CD4-positive, alpha-beta T cell treated with Interleukin-2 at 100 ng/mL for 4 hours (primary cell): ENCODE measurements at places on chromosomes 7 and 10.

DNA sequence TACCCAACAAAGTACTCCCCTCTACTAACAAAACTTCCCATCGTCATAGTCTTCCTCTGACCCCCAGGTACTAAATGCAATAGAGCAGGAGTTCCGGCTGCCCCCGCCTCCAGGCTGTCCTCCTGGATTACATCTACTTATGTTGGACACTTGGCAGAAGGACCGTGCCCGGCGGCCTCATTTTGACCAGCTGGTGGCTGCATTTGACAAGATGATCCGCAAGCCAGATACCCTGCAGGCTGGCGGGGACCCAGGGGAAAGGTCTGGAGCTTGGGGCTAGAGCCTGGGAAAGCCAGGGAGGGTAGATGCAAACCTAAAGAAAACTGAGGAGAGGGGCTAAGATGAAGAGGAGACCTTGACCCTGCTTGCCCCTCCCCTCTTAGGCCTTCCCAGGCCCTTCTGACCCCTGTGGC is 15.3 kb downstream of the EPHB6 start:
- no peak for DNase-seq

- peak; percentile 45 for DNase-seq
These were observed 118.1 kb upstream of the LYZL2 start for GRCh38 chr10:30747633-30748032.

DNA sequence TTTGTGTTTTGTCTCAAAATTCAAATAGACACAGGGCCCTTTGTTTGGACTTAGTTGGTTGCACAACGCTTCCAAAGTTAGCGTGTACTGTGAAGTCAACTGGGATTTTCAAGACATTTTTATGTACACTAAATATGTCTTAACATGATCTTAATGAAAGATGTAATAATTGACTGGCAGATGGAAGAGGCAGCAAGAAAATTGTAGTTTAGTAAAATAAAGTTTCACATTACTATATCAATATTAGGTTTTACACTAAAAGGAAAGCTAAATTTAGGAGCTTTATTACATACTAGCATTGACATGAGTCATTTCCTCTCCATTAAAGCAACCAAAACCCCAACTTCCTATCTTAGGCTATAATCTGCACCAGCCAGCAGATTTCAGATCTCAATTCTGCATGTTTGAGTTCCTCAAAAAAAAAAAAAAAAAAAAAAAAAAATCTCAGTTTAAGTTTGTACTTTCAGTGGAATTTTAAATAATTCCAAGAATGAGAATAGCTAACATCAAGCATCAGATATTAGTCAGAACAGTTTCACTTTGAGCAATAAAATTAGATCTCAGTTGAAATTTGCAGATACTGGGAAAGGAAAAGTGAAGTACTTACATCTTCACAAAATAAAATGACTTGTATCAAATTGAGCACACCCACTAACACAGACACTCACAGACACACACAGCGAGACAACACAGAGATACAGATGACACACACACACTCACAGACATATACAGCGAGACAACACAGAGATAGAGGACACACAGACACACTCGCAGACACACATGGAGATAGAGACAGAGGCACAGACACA is 346.6 kb upstream of the KLF6 start:
- DNase-seq, result peak; percentile 88

DNA sequence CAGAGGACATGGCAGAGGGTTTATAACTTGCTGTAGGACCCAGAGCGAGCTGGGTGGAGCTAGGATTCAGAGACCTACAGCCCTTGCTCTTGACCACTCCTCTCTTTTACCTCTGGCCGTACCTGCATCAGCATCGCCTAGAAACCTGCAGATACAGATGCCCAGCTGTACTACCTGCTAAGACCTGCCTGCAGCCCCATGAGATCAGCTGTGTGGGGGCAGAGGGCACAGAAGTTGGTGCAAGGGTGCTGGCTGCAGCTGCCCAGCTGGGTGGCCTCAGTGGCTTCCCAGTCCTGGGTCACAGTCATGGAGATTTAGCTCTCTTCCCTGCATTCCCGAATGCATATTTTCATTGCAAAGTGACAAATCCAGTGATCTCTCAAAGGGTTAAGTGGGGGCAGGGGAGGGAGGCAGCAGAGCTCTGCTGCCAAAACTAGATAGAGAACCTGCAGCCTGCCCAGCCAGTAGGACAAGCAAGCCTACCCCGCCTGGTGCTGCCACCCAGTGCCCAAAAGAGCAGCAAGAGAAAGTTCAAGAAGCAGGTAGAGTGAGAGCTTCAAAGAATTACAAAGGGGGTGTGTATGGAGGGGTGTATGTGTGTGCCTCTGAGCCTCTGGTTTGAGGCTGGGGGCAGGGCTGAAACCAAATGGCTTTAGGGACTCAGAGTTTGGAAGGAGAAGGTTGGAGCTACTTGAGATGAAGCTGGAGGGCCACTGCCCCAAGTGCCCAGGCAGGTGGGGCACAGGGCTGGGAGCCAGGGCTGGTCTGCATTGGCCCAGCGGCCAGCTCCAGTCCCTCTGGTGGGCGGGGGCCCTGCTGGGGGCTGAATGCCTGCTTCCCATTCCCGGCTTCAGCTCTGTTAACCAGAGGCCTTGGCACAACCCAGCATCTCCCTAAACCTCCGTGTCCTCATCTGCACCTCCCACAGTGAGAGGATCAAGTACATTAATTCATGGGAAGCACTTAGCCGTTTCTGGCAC is 6.9 kb downstream of the FAM241B start:
- DNase-seq, result peak; percentile 23

- no peak for DNase-seq
These were observed 149.7 kb downstream of the DKK1 start for GRCh38 chr10:52463826-52464225.

GRCh38 chr7:121525155-121525819 is 129.2 kb upstream of the FAM3C start:
- DNase-seq, result no peak

GRCh38 chr10:73762915-73763314 is 18.7 kb downstream of the SEC24C start:
- DNase-seq, result no peak

DNA sequence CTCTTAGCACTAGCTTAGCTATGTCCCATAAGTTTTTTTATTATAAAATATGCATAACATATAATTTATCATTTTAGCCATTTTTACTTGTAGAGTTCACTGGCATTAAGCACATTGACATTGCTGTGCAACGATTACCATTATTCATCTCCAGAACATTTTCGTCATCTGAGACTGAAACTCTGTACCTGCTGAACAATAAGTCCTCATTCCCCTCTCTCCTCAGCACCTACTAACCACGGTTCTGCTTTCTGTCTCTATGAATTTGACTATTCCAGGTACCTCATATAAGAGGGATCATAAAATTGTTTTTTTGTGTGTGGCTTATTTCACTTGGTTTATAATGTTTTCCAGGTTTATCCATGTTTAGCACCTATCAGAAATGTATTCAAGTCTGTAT is 64.1 kb downstream of the SHOC2 start:
- no peak for DNase-seq

DNA sequence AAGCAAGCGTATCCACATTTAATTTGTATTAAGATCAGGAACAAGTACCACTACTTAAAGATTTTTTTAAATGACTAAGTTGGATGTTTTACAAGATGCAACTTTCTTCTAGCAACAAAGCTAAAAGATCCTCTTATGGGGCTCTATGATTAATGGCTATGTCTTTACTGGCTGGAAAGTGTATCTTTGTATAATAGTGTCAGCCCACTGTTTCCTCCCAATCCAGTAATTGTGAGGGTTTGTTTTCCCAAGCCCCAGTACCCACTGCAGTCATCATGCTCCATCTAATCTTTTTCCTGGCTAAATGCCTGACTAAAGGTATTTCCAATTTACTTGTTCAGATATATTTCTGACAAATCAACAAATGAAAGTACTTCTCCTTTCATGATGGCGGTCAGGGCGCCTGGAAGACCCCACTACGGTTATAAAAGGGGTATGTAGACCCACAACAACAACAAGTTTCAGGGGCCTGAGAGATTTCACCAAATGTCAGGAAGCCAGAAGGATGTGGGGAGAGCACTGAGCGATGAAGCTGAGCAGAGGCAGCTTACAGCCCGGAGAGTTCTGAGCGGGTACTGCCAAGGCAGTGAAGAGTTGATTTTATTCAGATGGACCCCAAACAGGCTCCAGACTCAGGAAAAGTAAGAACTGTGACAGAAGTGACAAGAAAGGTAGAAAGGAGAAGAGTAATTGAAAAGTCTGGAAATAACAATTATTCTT is 222.6 kb upstream of the KLF14 start:
- DNase-seq, result no peak

- DNase-seq, result no peak
These were observed 28.7 kb downstream of the RAMP3 start for GRCh38 chr7:45186261-45186813.

DNA sequence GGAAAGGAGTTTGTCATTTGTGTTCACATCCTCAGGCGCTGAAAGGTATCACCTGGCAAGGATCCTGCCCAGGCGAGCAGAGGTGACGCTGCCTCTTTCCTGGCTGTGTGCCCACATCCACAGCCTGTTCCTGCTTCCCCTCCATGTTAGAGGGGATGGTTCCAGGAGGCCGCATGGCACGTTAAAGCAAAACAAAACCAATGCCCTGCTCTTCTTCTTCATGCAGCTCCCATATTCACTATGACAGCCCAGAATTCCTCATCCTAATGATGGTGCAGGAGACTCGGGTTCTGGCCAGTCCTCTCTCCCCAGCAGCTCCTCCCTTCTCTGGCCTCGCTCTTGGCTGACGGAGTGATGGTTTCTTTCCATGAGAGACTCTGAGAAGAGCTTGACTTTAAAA is 678.5 kb upstream of the ANKRD30A start:
- DNase-seq, result no peak

GRCh38 chr10:81576336-81576735 is 298.7 kb upstream of the NRG3 start:
- no peak for DNase-seq

GRCh38 chr7:24576171-24577025 is 3.1 kb downstream of the PALS2 start:
- DNase-seq, result peak; percentile 47

GRCh38 chr7:30019960-30020359 is 6.5 kb downstream of the FKBP14 start:
- DNase-seq, result no peak

DNA sequence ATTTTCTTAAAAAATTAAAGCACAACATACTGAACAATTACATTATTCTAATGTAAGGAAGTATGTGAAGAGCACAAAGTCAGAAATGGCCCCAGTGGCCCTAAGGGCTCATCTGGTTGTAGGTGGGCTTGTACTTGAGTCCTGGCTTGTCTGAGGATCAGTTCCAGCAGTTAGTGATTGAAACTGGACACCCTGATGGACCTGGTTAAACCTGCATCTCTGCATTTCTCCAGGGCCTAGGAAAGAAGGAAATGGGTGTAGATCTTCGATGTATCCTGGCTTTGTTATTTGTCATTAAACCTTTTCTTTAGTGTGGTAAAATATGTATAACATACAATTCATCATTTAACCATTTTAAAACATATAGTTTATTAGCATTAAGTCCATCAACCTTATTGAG is 9.7 kb upstream of the AKR1C2 start:
- DNase-seq, result no peak

DNA sequence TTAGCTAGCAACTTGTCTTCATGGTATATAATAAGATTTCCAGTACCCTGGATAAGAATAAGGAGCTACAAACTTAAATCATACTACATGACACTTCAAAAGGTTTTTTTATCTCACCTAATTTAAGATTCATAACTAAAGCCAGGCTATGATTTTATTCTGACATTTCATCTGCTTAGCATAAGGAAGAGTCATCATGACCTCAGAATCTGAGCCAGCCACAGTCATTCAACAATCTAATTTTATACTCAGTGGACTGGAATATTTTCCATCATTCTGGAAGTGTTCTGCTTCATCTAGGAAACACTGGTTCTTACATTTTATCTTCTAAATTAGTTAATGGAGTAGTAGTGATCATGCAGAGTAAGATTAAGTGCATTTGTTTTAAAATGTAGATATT is 102.1 kb upstream of the KCND2 start:
- DNase-seq, result no peak

DNA sequence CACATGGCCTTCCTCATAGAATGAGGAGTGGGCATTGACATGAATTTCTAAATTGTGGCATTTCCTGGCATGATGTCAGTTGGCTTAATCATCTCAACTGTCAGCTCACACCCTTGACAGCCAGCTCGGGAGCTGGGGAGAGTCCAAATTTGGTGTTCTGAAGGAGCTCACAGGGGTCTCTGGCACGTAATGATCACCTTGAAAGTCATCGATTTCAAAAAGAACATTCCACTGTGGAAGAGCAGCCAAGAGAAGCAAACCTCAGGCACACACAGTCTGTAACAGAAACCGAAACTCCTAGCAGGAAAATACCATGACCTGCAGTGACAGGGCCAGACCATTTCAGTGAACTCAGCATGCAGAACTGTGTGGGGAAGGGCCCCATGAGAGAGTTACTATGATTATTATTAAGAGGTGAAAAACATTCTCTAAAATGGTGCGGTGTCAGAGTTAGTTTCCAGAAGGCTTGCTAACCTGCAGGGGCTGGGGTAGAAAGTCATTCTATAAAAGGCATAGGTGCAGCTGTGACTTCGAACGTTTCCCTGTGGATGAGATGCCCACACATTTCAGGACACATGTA is 26.4 kb upstream of the KLF6 start:
- DNase-seq, result peak; percentile 79

DNA sequence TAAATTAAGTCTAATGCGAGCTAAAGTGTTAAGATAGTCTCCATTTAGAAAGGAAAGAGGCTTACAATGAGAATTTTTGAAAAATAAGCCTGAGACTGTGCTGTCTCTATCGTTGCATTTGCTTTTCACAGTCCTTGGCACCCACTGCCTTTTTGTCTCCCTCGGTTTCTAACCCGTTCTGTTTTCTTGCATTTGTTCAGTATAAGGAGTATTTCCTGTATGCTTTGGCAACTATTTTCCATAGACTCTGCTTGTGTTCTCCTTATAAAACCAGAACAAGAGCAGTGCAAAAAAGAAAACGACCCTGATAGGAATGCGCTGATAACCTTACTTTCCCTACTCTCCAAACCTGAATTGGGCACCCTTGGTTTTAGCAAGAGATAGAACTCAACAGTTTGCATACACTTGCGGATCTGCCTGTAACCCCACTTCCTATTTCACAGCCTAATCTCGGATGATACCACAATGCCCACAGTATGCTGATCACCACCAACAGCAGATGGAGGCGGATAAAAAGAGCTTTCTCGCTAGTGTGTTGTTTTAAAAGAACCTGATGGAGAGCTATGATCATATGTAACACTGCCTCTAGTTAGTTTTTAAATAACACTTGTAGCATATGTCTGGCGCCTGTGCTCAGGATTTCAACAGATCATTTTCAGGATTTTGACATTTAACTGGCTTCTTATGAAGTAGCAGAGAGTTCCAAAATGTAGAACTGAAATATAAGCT is 1.6 kb upstream of the ARHGAP12 start:
- DNase-seq, result peak; percentile 52
